GM13977 (cell line): ENCODE measurements at places on chromosomes 5 and 9.

- no peak for DNase-seq
Measured at GRCh38 chr5:118353970-118354369, 634.4 kb downstream of the DTWD2 start.

DNA sequence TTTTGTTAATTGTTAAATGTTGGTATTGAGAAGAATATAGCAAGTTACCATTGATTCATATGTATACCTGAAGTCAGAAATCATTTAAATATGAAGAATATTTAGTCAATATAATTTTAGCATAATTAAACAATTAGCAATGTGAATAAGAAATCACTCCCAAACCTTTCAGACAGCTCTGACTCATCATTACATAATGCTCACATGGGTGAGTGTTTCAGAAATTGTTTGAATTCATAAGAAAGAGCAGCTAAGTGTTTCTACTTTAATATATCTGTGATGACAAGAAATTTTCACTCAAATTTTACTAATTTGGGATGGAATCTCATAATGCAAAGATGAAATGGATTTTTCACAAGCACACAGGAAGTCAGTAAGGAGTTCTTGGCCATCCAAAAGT is 42.0 kb upstream of the CDC42SE2 start:
- no peak for DNase-seq

DNA sequence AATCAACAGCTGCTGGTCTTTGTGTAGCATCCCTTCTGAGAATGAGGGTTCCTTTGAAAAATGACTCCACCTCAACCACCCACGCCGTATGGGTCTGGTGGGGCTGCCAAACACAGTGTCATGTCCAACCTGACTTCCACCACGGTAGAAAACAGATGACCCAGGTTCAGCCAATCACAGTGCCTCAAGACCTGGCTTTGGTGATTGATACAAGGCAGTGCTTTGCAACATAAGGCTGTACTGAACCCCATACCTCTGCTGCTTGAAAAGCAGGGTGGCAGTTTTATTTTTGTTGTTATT is 11.5 kb upstream of the TGFBR1 start:
- DNase-seq: no peak

DNA sequence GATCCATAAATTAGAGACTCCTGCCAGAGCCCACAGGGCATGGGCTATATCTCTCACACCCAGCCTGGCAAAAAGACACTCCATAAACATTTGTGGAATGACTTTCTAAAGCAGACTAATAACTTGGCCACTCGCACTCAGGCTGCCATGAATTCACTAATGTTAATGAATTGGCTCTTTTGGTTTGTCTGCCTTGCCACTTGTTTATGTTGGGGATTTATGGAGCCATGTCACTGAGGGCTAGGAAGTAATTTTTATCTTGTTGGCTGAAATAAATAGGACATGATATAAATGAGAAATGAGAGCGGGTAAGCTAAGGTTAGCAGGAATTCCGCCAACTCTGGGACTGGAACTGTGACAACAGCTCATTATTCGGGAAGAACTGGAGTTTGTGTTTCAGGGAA is 55.2 kb downstream of the DROSHA start:
- no peak for DNase-seq

DNA sequence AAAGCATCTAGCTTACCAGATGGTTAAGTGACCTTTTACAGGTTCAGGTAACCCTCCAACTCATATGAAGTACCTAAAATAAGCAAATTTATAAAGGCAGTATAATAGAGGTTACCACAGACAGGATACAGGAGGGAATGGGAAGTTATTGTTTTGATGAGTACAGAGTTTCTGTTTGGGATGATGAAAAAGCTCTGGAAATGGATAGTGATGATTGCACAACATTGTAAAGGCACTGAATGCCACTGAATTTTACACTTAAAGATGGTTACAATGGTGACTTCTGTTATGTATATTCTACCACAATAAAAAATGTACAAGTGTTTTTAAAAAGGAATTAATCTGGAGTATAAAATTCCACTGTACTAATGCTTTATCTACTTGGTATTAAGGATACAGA is 75.0 kb upstream of the NIPBL start:
- DNase-seq: no peak
